ENCODE measurements at places on chromosomes 1 and 21. TPM values are rescaled to one million over a fixed set of nuclear protein-coding genes. Genes with fewer than 3 reads are reported as not detected.

GRCh38 chr1:52235646-52236045, 93.8 kb downstream of the ZFYVE9 start:
- DNase-seq = no peak

DNA sequence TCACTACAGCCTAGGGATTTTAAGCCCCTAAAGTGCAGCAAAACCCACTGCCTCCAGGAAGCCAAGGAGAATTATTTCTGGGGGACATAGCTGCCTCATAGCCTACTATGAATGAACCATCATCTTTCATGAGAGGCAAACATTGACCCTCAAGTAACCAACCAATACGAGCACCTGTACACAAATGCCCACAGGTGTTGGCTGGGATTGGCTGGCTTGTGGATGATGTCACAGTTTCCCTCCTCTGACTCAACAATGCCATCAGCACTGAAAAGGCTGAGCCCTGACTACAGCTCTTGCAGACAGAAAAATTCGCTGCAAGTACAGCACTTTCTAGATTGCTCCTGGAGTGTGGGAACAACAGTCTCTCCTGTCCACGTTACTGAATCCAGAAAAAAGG, at the start of gene HMGB4:
HMGB4 (plus strand) TSS at position 301 of the 400 bp plus-strand sequence. CDS start 113 bp downstream, outside the sequence.
- DNase-seq = no peak

- DNase-seq = no peak
These were observed 39.9 kb upstream of the ABCA4 start for GRCh38 chr1:94160811-94161210.

- no peak for DNase-seq
These were observed 228.2 kb upstream of the PROX1 start for GRCh38 chr1:213759359-213760181.

- DNase-seq = no peak
These were observed 96.4 kb downstream of the UBR4 start for GRCh38 chr1:19113697-19114092.

- peak; percentile 30 for DNase-seq
These were observed 25.2 kb downstream of the PROK1 start for GRCh38 chr1:110476028-110476765.

DNA sequence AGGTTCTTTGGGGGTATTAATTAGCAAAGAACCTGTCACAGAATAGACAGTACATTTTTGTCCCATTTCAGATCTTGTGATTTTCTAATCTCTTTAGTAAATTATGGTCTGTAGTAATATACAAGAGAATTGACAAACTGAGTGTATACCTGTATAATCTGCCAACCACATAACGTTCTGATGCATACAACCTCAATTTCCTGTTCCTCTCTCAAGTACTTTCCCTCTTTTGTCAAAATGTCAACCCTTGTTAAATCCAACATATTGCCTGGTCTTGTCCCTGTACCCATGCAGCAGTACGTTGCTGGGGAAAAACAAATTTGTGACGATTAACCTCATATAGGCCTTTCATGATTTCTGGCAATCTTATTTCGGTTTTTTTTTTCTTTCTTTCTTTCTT, 1.1 kb downstream of the ARV1 start:
- DNase-seq = no peak

DNA sequence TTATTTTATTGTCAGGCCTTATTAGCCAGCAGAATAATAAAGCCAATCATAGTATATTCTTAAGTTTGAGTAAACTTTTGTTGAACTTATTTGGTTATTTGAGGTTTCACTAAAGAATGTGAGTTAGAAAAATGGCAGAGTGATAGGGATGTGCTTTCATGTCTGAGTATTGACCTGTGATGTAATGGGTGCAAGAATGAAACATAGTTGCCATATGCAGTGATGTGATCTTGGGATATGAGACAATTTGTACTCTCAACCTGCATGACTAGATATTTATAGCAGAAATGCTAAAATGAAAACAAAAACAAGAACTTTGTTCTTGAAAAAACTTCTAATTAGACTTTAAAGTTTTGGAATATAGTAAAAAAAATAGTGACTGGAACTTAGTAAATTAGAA, 97.9 kb downstream of the DISP1 start:
- DNase-seq = no peak

- DNase-seq = no peak
These were observed 82.9 kb downstream of the ARID4B start for GRCh38 chr1:235244974-235245592.

- no peak for DNase-seq
These were observed 272.6 kb upstream of the PLXNA2 start for GRCh38 chr1:208516780-208517179.

GRCh38 chr1:237146241-237146640, 104.3 kb downstream of the RYR2 start:
- DNase-seq = no peak

GRCh38 chr1:93591676-93592550, 89.7 kb downstream of the BCAR3 start:
- DNase-seq = peak; percentile 68

- DNase-seq = no peak
These were observed 94.0 kb downstream of the TNR start for GRCh38 chr1:175649416-175649815.

DNA sequence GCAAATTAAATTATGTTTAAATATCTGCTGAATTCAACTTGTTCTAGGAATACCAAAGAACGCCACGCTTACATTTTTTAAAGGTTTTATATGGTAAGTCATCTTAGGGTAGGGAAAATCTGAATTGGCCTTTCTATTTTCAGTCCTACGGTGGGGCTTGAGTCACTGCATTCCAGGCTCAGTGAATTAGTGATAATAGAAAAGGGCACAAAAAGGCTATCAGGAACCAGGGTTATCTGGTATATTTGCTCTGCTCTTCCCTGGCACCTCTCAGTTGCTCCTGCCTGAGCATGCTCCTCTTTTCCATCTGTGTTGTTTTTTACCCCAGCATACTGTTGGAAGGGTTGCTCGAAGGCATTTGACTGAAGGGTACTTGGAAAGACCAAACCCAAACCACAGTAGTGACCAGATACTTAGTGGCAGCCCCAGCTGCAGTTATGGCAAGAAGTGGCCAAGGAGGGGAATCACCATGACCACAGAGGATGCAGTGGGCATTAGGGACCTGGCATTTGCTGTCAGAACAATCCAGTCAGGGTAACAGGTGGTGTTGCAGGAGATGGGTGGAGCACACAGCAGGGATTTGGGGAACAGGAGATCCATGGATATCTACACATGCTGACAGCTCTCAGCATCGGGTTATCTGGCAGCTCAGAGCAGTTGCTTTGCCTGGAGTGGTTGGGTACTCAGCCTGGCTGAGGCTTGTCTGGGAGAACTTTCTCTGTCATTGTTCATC, 2.3 kb downstream of the OVAAL start:
- no peak for DNase-seq

GRCh38 chr21:32055305-32055704, 182.5 kb downstream of the HUNK start:
- DNase-seq = no peak

DNA sequence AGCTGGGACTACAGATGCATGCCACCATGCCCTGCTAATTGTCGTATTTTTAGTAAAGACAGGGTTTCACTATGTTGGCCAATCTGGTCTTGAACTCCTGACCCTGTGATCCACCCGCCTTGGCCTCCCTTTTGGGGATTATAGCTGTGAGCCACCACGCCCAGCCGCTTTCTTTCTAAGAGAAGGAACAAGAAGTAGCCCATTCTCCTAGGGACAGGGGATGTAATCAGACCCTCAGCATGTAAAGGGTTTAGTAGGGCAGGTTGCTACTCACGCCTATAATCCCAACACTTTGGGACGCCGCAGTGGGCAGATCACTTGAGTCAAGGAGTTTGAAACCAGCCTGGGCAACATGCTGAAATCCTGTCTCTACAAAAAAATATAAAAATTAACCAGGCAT, 189.7 kb downstream of the TOMM20 start:
- no peak for DNase-seq

DNA sequence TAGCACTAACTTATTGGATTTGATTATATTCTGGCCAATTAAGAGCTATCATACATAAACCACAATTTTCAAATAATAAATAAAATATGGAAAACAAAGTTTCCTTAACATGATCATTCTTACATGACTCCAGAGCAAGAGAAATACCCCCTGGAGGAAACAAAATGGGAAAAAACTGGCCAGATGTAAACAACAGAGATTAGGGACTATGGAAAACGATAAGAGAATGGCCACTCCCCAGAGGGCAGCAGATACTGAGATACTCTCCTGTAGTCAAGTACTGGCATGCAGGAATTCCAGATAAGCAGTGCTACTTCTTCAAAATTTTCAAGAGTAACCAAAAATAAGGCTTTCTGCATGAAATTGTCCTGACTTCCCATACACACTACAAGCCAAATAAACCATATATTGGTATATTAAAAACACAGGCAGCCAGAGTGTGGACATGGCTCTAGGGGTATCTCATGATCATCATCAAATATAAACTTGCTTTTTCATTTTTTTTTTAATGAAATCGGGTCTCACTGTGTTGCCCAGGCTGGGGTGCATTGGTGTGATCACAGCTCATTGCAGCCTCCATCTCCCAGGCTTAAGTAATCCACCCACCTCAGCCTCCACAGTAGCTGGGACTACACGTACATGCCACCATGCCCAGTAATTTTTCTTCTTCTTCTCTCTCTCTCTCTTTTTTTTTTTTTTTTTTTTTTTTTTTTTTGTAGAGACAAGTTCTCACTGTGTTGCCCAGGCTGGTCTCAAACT, 118.5 kb downstream of the EIF4G3 start:
- DNase-seq = no peak

- DNase-seq = no peak
These were observed 1.5 kb downstream of the TTC3 start for GRCh38 chr21:37074546-37074945.

DNA sequence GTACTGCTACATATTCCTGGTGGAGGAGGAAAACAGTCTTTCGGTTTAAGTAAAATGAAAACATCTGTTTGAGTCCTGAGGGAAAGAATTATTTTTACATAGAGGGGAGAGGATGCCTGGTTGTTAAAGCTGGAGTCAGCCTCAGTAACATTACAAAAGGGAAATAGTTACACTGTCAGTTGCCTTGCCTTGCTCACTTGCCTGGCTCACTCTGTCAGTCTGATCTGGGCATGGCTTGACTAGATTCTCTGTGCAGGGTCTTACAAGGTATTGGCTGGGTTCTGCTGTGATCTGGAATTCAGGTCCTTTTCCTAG, 8.4 kb upstream of the UBE2U start:
- DNase-seq = no peak

DNA sequence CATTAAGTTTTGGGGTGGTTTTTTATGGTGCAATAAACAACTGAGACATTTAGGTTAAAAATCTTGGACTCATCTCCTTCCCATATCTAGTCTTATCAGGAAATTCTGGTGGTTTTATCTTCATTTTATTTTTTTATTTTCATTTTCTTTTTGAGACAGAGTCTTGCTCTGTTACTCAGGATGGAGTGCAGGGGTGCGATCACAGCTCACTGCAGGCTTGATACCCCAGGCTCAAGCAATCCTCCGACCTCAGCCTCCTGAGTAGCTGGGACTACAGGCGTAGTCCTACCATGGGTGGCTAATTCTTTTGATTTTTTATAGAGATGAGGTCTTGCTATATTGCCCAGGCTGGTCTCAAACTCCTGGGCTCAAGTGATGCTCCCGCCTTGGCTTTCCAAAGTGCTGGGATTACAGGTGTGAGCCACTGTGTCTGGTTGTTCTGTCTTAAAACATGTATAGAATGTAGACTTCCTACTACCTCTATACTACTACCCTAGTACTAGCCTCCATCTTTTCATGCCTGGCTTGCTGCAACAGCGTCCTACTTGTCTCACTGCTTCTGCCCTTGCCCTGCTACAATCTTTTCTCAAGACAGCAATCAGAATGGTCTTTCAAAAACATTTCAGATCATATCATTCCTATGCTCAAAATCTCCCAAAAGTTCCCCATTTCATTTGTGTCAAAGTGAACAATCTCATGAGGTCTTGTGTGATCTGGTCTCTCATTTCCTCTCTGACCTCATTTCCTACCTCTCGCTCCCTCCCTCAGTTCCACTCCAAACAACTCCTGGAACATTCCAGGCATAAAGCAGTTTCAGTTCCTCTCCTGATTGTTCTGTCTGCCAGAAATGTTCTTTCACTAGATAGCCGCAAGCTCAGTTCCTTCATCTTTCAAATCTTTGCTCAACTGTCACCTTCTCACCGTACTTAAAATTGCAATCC, 5.9 kb upstream of the FCGR2A start:
- DNase-seq = no peak

DNA sequence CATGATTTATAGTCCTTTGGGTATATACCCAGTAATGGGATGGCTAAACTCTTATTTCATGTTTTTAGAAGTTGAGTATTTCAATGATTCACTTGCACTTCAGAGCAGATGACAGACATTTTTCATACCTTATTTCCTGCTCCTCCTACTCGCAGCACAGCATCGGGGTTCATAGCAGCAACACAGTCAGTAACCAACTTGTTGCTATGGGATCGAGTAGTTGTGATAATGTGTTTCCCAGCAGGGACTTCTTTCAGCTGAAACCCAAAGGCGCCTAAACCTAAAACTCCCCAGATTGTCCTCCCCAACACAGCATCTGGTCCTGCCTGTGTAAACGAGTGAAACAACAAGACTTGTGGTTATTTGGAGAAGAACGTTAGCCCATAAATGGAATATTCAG, 16.3 kb upstream of the EPRS1 start:
- DNase-seq = no peak

DNA sequence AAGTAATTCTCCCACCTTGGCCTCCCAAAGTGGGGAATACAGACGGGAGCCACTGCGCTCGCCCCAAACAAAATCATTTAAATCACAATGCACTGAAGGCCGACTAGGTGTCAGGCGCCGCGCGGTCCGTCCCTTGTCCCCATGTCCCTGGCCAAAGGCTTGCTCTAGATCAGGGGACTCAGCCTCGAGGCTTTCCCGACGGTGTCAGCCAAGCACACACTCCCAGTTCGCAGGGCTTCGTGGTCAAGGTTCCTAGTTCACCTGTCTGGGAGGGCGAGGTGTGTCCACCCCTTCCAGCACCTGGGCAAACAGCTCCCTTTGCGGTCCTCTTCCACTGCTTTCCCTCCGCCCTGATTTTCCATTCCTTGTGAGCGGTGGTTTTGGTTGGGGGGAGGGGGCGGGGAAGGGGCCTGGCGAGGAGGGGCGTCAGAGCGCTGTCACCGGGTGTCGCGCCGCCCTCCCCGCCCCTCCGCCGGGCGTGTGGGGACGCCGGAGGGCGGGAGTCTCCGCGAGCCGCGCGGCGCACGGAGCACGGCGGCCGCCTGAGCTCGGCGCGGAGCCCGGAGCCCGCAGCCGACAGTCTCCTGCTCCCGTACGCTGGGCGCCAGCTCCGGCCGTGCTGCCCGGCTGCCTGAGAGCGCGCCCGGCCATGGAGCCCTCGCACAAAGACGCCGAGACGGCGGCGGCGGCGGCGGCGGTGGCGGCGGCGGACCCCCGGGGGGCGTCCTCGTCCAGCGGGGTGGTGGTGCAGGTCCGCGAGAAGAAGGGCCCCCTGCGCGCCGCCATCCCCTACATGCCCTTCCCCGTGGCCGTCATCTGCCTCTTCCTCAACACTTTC, at the start of gene STUM:
STUM (plus strand) TSS at position 509 of the 838 bp plus-strand sequence; CDS start at position 650, 141 bp downstream.
- DNase-seq = no peak

Gene ACOT11
- polyA plus RNA-seq = 6.4 TPM

Gene CLDN8
- polyA plus RNA-seq = not detected

Gene MMEL1
- polyA plus RNA-seq = 1.8 TPM

Gene TEX38
- not detected for polyA plus RNA-seq

Gene CNIH3
- 8.2 TPM for polyA plus RNA-seq

Gene SPRR4
- polyA plus RNA-seq = not detected

Gene FOXD3
- not detected for polyA plus RNA-seq

Gene S100A14
- 91.2 TPM for polyA plus RNA-seq

Gene OR14A16
- not detected for polyA plus RNA-seq

Gene CDKN2C
- 43.5 TPM for polyA plus RNA-seq

Gene TMCO4
- 22.7 TPM for polyA plus RNA-seq

Gene IL19
- polyA plus RNA-seq = not detected

Measured in aorta (tissue), 5 donors.